ENCODE measurements at places on chromosomes 1 and 21.
A peak's percentile ranks its signal among the peaks of the same experiment; 100 is the strongest.

GRCh38 chr1:184790642-184791549 is 36.2 kb upstream of the EDEM3 start:
- DNase-seq = no peak

DNA sequence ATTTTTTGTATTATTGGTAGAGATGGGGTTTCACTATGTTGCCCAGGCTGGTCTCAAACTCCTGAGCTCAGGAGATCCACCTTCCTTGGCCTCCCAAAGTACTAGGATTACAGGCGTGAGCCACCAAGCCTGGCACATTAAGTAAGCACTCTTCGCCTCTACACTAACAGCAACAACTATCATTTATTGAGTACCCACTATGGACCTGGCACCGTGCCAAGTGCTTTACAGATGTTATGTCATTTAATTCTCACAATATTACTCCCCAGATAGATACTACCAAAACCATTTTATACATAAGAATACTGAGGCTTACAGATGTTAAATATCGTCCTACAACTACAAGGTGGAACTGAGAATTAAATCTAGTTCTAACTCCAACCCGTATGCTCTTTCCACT is 50.1 kb downstream of the TUT4 start:
- peak; percentile 9 for DNase-seq

- no peak for DNase-seq
These were observed 198.5 kb downstream of the RHOU start for GRCh38 chr1:228933753-228934152.

- DNase-seq = no peak
These were observed 25.2 kb downstream of the STPG1 start for GRCh38 chr1:24388331-24388885.

DNA sequence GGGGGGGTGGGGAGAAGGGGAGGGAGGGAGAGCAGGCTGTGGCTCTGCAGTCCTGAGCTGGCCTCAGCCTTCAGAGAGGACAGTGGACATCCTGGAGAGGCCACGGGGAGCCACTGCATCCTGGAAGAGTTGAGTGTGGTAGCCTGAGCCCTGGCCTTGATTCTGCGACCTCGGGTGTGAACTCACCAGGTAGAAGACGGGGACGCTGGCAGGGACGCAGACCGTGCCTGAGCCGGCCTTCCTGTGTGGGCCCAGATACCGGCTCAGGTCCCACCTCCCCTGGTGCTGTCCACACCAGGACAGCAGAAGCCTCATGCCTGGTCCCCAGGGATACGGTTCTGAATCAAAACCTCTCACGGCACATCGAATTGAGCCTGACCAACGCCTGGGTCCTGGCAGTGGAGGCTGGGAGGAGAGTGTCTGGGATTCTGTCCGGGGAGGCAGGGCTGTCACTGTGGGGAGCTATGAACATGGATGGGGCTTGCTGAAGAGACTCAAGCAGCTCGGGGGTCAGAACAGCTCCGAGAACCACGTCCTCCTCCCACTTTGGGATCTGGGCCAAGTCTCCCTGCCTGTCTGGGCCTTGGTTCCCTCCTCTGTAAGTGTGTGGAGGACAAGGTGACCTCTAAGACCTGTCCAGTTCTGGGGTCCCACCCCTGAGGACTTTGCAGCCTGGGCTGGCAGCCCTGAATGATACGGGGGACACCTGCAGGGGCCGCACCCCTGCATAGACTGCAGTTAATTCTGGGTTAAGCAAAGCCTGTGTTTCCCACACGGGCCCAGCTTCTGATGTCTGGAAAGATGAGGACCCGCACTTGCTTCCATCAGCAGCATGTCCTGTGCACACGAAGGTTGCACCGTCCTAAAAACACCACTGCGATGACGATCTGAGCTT is 30.4 kb downstream of the RRP1 start:
- no peak for DNase-seq

DNA sequence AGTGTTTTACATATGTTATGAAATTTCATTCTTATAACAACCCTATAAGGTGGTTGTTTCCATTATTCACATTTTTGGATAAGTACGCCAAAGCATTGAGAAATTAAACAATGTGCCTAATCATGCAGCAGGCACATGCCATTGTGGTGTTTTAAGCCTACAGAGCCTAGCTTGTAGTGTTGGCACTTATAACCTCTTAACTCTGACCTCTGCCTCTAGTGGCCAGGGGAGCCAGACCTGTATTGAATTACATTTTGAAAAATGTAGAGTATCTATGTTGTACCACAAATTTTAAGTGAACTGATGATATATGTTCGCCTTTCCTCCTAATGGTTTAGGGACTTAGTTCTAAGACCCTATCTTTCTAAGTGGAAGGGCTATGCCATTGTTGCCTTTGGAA is 61.0 kb downstream of the KCNK2 start:
- DNase-seq = no peak

DNA sequence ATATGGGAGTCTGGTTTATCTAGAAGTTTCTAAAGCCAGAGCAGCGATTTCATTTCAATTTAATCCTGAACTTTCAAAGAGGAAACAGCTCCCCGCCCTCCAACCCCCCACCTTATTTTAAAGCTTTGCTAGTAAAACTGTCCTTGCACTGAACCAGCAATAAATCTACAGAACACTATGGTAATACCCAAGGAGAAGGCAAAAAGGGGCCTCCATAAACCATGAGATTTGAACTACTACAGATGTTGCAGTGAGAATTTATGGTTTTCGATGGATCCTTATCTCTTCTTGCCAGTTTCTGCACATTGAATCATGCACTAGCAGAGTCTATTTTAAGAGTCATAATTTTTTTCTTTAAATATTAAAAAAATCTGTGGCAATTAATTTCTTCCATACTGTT is 64.8 kb upstream of the BEND5 start:
- DNase-seq = no peak

GRCh38 chr1:20446796-20447195 is 39.2 kb downstream of the CAMK2N1 start:
- no peak for DNase-seq

DNA sequence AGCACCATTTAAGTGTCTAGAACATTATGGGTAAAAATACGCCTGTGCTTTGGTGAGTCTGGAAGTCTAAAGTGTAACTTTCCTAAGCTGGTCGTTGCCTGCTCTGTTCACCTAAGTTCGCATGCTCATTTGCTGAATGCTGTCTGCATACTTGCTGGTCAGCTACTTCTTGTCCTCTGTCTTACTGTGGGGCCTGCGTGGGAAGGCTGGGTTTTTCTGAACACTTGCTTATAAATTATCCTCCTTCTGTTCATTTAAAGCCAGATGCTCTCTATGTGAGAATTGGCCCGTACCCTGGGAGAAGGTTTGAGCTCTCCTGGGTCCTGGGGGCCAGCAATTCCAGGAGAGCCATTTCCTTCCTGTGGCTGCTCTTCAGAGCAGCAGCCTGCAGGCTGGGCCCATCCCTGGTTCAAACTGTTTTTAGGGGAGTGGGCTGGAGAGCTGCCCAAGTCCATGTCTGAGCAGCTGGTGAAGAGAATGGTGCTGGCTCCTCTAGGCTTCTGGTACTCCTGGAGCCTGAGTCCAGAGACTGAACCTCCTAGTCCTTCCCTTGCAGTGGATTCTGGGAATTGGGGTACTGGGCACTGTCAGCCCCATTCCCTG is 75.7 kb downstream of the GALNT2 start:
- peak; percentile 55 for DNase-seq

- no peak for DNase-seq
These were observed 32.3 kb downstream of the RCAN1 start for GRCh38 chr21:34582506-34583150.

DNA sequence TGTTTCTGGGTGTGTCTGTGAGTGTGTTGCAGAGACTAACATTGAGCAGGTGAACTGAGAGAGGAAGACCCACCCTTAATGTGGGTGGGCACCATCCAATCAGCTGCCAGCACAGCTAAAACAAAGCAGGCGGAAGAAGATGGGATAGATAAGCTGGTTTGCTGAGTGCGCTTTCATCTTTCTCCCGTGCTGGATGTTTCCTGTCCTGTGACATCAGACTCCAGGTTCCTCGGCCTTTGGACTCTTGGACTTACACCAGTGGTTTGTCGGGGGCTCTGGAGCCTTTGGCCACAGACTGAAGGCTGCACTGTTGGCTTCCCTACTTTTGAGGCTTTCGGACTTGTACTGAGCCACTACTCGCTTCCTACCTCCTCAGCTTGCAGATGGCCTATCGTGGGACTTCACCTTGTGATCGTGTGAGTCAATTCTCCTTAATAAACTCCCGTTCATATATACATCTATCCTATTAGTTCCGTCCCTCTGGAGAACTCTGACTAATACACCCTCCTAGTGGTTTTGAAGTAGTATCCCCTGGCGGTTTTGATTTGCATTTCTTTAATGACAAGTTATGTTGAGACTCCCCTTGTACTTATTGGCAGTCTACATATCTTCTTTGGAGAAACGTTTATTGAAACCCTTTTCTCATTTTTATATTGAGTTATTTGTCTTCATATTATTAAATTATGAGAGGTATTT is 546.6 kb upstream of the TMPRSS15 start:
- no peak for DNase-seq

Measured in lung (tissue), 17 donors.